Fibroblast of skin of right biceps (primary cell): ENCODE measurements at places on chromosomes 4 and X.

- DNase-seq, result no peak
Observed at GRCh38 chr4:98446499-98447375, 185.6 kb downstream of the RAP1GDS1 start.

DNA sequence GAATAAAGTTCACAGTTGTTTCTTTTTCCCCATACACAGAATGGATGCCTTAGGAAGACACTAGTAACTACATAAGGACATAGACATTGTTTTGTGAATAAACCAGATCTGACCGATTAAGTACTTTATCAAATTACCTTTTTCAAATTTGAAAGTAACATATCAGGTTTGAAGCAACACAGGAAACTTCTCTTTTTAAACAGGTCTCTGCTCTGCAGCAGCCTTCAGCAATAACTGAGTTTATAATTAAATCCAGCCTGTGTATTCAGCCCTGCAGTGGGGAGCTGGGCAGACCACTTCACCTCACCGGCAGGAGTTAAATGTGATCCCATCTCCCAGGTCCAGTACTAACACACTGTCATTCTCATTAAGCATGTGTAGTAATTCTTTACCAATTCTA is 68.3 kb upstream of the ATOH1 start:
- no peak for DNase-seq

- peak; percentile 21 for DNase-seq
Observed at GRCh38 chr4:44760142-44760898, 34.0 kb upstream of the GNPDA2 start.

GRCh38 chrX:10176121-10177003 is 19.6 kb downstream of the CLCN4 start:
- DNase-seq, result no peak

DNA sequence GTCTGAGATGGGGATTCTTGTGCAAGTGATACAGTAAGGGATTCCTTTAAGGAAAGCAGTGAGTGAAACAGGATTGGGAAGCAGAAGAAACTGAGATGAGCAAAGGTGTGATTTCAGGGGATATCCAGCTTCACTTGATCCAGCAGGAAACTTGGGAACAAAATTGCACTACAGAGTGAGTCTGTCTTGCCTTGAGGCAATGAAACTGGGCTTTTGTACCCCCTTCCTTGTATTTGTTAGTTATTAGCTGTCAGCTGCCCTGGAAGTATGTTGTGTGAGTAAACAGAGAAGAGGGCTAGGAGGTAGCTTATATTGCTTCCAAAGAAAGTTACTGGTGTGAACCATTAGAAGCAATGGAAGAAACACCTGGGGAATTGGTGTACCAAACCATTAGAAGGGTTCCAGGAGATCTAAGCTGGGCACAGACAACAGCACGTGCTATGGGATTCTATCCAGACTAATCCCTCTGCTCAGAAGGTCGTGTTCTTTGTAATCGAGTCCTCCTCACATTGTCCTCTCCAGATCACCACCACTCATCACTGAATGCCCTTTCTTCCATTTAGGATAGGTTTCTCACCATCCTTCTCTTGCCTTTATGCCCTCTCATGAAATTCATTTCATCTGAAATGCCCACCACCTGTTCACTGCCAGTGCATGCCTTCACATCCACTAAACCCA is 76.0 kb downstream of the PDLIM5 start:
- DNase-seq, result no peak

- peak; percentile 80 for DNase-seq
Observed at GRCh38 chr4:152983774-152984411, 47.8 kb downstream of the FHDC1 start.

GRCh38 chr4:61831987-61832386 is 631.9 kb downstream of the ADGRL3 start:
- DNase-seq, result no peak

DNA sequence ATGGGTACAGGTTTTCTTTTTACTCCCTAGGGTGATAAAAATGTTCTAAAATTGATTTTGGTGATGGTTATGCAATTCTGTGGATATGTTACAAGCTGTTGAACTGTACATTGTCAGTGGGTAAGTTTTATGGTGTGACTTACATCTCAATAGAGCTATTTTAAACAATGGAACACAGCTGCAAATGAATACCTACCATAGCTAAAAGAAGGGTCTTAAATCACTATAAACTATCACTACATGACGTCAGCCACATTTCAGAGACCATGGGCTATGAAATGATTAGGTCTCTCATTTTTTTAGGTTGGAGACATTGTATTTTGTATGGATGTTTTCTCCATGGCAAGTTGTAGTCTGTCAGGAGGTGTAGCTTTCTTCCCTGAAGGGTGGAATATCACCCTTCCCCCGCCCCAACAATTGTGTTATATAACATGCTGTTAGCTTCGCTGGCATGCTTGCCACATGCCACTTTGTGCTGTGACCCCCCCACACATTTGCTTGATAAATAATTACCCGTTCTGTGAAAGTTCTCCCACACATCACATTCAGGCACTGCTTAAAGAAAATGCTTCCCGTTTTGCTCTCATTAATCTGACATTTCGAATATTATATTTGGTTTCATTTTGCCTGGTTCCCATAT is 159.7 kb downstream of the ARHGAP10 start:
- DNase-seq, result peak; percentile 12
